ENCODE measurements at places on chromosomes 2 and 18. TPM values are rescaled to one million over a fixed set of nuclear protein-coding genes. Genes with fewer than 3 reads are reported as not detected.

DNA sequence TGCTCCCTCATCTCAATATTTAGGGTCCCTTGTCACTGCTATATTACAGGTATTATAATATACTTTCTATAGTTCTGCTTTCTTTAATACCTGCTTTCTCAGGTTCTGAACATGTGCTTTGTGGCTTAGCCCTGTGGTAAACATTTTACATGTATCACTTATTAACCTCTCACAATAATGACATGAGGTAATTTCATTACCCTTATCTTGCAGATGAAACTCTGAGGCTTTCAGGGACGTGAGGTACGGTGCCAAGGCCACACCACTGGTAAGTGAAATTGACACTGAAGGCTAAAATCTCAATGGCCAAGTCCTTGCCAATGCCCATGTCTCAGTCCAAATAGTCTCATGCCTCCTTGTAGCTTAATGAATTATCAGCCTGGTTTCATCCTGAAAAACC, 21.7 kb downstream of the LINC00305 start:
- no peaks in the 10 kb centered on the region for H3K27me3 ChIP-seq
- H3K4me3 ChIP-seq: no peak overlapping the region
- no peaks in the 10 kb centered on the region for H3K4me1 ChIP-seq
- no peaks in the 10 kb centered on the region for H3K36me3 ChIP-seq
- DNase-seq: no peak

DNA sequence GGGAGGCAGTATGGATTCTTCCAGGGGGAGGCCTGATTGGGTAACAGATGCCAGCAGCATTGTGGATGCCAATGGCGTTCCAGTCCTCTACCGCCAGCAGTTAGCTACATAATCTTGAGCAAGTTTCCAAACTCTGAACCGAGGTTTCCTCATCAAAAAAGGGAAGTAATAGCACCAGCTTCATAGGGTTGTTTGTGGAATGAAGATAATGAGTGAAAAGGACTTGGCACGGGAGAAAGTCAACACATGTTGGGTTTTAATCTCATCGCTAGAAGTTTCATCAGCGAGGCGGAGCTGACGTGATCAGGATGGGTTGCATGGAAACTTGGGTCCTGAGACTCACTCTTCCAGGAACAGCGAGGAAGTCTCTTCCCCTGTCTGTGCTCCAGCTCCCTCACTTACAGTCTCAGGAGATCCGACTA, 266.7 kb downstream of the SH3BP4 start:
- H3K36me3 ChIP-seq: no peaks in the 10 kb centered on the region
- DNase-seq: no peak
- no peaks in the 10 kb centered on the region for H3K27me3 ChIP-seq
- H3K4me1 ChIP-seq: no peaks in the 10 kb centered on the region
- no peak overlapping the region for H3K27ac ChIP-seq

GRCh38 chr18:7824970-7825369, 257.9 kb downstream of the PTPRM start:
- H3K4me3 ChIP-seq: no peak overlapping the region
- H3K36me3 ChIP-seq: no peaks in the 10 kb centered on the region
- no peaks in the 10 kb centered on the region for H3K4me1 ChIP-seq
- no peaks in the 10 kb centered on the region for H3K27me3 ChIP-seq

DNA sequence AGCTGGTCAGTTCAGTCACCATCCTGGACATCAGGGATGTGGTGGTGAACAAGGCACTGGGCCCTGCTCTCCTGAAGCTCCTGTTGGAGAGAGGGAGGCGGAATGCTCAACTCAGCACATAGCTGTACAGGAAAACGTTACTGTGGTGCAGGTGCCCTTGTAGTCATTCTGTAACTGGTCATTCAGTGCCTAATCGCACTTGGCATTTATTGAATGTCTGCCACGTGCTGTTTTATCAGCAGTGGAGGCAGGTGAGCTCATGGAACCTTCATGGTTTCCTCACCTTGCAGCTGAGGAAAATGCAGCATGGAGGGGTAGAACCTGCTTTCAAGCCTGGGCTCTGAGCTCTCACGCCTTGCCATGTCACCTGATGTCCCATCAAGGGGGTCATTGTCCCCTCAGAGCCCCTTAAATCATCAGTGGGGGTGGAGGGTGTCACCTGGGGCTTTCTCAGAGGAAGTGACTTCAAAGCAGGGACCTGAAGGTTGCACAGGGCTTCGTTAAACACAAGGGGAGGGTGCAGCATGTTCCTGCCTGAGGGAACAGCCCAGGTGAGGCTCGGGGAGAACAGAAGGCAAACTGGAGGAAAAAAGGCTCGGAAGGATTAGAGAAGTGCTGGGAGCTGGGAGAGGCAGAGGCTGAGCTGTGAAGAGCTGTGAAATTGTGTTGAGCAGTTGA, 56.0 kb upstream of the RPL31 start:
- no peak overlapping the region for H3K4me3 ChIP-seq
- no peaks in the 10 kb centered on the region for H3K4me1 ChIP-seq
- DNase-seq: no peak
- H3K36me3 ChIP-seq: no peaks in the 10 kb centered on the region

- no peak for DNase-seq
- no peak overlapping the region for H3K27ac ChIP-seq
- H3K36me3 ChIP-seq: no peaks in the 10 kb centered on the region
- peaks cover 7% of the 10 kb centered on the region for H3K4me1 ChIP-seq
- no peak overlapping the region for H3K4me3 ChIP-seq
Observed at GRCh38 chr2:173991856-173992588, 26.8 kb upstream of the SP3 start.

DNA sequence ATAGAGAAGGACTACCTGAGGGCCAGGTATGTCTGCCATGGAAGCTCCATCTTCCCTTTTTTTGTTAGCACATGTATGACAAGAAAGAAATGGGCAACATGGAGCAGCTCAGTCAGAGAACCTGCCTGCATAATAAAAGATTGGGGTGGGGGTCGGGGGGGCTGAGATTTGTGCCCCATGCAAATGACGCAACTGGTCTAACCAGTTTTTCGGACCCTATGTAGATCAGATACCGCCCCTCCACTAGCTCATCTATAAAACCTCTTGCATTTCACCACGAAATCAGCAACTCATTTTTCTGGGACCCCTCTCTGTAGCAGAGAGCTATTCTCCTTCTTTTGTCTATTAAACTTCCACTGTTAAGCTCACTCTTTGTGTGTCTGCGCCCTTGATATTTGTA, 657.2 kb downstream of the ERBB4 start:
- H3K27me3 ChIP-seq: no peaks in the 10 kb centered on the region
- H3K27ac ChIP-seq: no peak overlapping the region
- H3K4me3 ChIP-seq: no peak overlapping the region
- no peaks in the 10 kb centered on the region for H3K4me1 ChIP-seq
- no peak for DNase-seq
- no peaks in the 10 kb centered on the region for H3K36me3 ChIP-seq

DNA sequence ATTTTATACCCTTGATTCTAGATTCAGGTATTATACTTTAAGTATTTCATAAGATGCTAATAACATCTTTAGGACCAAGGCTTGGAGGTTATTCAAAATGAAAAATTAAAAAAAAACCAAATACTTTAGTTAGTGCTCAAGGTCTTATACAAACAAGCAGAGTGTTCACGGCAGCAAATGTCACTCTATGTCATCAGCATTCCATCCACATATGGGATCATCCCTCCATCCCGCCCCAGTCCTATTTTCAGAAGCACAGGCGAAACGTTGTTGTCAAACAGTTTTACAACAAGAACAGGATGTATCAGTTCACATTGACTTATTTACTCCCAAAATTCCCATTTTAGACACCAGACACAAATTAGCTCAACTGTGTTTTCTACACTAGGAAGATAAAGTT, 83.7 kb downstream of the DSEL start:
- no peak overlapping the region for H3K27ac ChIP-seq
- no peak for DNase-seq
- no peaks in the 10 kb centered on the region for H3K27me3 ChIP-seq
- H3K36me3 ChIP-seq: no peaks in the 10 kb centered on the region

DNA sequence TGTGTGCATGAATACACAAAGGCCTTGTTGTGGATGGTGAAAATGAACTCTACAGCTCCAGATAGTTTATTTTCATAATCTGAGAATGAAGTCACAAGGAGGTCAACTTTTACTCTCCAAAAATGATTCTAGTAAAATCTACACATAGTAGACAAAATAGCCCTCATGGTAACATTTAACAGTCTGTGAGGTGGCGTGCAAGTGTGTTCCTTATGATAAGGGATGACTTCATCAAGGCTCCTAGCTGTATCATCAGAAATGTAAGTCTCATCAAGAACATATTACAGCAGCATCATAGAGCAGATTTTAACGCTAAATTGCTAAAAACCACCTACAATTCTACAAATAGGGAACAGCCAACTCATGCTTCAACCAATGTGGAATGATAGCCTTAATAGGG, 72.3 kb upstream of the RIOK3 start:
- peaks cover 13% of the 10 kb centered on the region for H3K4me1 ChIP-seq
- H3K27me3 ChIP-seq: no peaks in the 10 kb centered on the region
- H3K27ac ChIP-seq: no peak overlapping the region
- no peak overlapping the region for H3K4me3 ChIP-seq

DNA sequence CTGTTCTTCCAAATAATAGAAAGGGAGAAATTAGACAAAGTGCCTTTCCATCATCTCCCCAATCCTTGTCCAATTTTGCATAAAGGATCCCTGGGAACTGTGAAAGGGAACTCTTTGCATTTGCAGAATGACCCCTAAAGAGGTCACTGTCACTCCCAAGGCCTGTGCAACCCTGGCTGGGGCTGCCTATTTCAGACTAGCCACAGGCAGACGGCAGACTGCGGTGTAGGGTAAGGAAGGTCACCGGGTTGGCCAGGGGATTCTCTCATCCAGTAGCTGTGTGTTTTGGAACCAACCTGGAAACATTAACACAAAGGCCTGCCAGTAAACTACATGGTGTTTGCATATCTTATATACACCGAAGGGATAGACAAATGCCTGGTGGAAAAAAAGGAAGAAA, 818.7 kb downstream of the BCL11A start:
- H3K4me3 ChIP-seq: no peak overlapping the region
- no peak overlapping the region for H3K27ac ChIP-seq
- no peak for DNase-seq

DNA sequence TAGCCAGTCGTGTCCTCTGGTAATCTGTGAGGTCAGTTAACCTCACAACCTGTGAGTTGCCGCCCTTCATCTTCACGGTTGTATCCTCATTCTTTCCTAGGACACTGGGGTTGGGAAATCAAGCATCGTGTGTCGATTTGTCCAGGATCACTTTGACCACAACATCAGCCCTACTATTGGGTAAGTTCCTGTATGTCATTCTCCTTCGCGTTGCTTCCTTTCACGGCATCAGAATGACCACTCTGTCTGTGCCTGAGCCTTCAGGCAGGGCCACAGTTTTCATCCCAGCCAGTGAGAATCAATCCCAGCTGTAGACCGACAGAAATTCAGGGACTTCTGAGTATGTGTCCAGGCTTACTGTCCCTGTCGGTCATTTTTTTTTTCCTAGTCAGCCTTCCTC, 67.1 kb downstream of the RAB31 start:
- DNase-seq: no peak
- H3K4me1 ChIP-seq: no peaks in the 10 kb centered on the region
- no peaks in the 10 kb centered on the region for H3K27me3 ChIP-seq
- no peak overlapping the region for H3K27ac ChIP-seq
- H3K36me3 ChIP-seq: no peaks in the 10 kb centered on the region

- no peak overlapping the region for H3K27ac ChIP-seq
- H3K36me3 ChIP-seq: no peaks in the 10 kb centered on the region
- H3K27me3 ChIP-seq: no peaks in the 10 kb centered on the region
Observed at GRCh38 chr2:233997707-233998106, 52.8 kb upstream of the SPP2 start.

DNA sequence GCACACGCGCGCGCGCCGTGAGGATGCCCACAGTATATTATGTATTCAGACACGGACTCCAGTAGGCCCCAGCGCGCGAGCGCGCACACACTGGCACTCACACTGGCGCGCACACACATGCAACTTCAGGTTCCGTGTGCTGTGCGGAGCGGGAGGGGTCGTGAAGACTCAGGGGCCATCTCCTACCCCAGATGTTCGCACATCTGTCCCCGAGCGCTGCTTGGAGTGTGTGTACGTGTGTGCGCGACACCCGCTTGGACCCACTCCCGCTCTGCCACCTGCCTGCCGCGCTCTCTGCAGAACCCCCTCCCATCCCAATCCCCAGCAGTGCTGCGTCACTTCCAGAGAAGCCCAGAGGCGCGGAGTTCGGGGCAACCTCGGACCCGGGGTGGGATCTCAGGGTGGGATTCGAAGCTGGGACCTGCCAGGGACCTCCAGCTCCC, 2.6 kb downstream of the NRP2 start:
- H3K4me1 ChIP-seq: peaks cover 35% of the 10 kb centered on the region
- no peak for DNase-seq
- H3K4me3 ChIP-seq: no peak overlapping the region

DNA sequence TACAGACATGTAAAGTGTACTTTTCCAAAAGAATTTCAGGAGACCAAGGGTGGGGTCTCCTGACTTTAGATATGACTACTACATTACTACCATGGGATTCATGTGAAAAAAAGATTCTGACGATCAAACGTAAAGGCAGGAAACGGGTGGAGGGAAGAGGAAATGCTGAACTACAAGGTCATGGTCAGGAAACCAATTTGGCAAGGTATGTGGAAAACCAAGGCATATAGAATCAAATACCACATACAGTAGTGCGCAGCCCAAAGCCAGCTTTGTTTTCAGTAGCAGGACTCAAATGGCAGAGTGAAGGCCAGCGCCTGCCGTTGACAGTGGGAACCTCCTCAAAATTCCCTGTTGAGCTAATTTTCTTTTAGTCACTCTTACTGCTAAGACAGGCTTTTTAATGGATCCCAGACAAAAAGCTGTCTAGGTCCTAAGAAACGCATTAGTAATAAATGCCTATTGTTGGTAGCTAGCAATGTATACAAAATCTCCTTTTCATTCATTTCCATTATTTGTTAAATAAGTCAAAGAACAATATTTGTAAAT, 57.6 kb upstream of the SERTAD2 start:
- DNase-seq: no peak
- peaks cover 18% of the 10 kb centered on the region for H3K4me1 ChIP-seq
- peaks cover 5% of the 10 kb centered on the region for H3K36me3 ChIP-seq
- no peaks in the 10 kb centered on the region for H3K27me3 ChIP-seq

GRCh38 chr2:38498045-38498481, 104.7 kb downstream of the HNRNPLL start:
- peak overlapping the region; percentile 46 for H3K4me3 ChIP-seq
- H3K27me3 ChIP-seq: no peaks in the 10 kb centered on the region

- no peaks in the 10 kb centered on the region for H3K27me3 ChIP-seq
- H3K4me1 ChIP-seq: peaks cover 5% of the 10 kb centered on the region
- no peak overlapping the region for H3K4me3 ChIP-seq
Observed at GRCh38 chr18:69759046-69759445, 188.6 kb downstream of the CD226 start.

DNA sequence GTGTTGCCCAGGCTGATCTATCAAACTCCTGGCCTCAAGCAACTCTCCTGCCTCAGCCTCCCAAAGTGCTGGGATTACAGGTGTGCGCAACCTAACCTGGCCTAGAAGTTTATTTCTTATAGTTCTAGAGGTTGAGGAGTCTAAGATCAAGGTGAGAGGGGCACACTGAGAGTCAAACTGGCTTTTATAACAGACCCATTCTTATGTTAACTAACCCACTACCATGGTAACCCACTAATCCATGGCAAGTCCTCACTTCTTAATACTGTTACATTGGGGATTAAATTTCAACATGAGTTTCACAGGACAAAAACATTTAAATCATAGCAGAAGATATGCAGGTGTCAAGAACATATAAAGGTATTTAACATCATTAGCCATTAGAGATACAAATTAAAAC, 50.6 kb downstream of the MDH1 start:
- peaks cover 5% of the 10 kb centered on the region for H3K4me1 ChIP-seq

MYL12A gene
- 482 TPM for total RNA-seq

SULT6B1 gene
- not detected for total RNA-seq

CNTNAP5 gene
- 0.25 TPM for total RNA-seq

SERPINB13 gene
- total RNA-seq: not detected

HOXD8 gene
- not detected for total RNA-seq

CABLES1 gene
- 0.22 TPM for total RNA-seq

GMCL1 gene
- 75.3 TPM for total RNA-seq
